Pons (tissue), 1 donor: ENCODE measurements at places on chromosomes 6 and 20.
A peak's percentile ranks its signal among the peaks of the same experiment; 100 is the strongest.

DNA sequence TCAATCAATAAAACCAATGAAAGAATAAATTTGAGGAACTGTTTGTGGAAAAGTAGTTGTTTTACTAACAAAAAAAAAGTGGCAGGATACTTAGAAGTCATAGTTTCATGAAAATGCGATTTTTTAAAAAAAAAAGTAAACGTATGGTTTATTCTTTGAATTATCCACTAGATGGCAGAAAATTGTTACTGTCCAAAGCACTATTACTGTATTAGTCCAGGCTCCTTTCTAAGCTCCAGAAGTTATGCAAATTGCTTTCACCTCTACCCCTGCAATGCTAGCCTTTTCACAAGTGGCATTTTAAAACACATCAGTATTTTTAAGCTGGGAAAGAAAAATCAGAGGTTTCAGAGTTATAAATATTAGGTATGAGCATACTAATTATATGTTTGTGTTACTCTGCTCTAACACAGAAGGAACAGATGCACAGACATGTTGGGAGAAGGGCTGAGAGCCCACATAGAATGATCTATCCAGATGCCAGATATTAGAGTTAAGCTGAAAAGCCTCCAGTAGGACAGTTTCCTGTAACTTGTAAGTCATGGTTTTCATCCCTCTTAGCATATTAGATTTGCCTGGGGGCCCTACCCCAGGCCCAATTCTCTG is 63.9 kb downstream of the FHL5 start:
- peak; percentile 49 for DNase-seq

DNA sequence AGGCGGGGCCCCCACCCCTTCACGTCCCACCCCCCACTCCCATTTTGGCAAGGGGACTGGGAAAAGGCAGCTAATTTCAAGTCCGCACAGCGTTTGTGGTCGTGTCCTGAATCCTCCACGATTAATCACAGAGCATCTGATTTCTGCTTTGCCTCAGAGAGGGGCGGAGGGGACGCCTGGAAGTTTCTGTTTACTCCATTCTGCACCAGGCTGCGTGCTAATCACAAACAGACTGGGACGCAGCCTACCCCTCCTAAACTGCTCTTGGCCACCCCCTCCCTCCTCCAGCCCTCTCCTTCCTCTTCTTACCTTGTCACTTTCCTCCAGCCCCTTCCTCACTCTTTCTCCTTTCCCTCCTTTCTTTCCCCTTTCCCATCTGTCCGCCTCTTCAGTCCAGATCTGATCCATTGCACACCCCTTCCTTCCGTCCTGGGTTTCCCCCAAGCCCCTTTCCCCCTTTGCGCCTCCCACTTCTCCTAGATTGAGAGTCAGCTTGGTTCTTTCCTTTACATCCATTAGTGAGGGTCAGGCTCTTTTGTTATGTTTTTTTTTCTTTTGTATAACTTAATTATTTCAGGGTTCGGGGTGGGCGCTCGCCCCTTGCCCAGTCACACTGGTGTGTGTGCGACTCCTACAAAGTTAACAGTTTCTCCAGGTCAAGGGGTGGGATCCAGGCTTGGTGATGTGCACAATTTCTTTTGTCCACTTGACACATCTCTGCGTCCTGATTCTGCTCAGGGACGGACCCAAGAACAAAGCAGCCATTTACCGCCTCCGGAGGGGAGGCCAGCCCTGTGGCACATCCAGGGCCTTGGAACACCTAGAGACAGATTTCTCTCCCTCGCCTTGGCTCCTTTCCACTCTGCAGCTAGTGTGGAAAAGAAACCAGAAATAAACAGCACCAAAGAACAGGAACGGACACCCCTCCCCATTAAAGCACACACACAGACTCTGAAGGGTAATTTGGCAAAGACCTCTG is 520 bp upstream of the RIPOR3 start:
- DNase-seq: peak; percentile 68

- DNase-seq: peak; percentile 93
Measured at GRCh38 chr6:156808287-156808686, 31.1 kb downstream of the ARID1B start.

DNA sequence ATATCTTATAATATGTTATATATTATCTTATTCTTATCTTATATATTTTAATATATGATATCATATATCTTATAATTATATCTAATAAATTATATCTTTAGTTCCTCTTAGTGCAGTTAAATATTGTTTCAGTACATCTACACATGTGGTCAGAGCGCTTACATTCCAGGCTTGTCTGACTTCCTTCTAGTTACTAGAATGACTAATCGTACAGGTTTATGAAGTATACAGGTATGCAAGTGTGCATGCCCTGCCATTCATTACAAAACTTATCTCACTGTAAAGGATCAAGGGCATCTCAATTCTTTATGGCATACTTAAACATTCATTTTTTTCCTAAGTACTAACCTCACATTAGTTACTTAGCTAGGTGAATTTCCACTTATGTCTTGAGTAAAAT is 1278.0 kb upstream of the MAP3K7 start:
- no peak for DNase-seq

DNA sequence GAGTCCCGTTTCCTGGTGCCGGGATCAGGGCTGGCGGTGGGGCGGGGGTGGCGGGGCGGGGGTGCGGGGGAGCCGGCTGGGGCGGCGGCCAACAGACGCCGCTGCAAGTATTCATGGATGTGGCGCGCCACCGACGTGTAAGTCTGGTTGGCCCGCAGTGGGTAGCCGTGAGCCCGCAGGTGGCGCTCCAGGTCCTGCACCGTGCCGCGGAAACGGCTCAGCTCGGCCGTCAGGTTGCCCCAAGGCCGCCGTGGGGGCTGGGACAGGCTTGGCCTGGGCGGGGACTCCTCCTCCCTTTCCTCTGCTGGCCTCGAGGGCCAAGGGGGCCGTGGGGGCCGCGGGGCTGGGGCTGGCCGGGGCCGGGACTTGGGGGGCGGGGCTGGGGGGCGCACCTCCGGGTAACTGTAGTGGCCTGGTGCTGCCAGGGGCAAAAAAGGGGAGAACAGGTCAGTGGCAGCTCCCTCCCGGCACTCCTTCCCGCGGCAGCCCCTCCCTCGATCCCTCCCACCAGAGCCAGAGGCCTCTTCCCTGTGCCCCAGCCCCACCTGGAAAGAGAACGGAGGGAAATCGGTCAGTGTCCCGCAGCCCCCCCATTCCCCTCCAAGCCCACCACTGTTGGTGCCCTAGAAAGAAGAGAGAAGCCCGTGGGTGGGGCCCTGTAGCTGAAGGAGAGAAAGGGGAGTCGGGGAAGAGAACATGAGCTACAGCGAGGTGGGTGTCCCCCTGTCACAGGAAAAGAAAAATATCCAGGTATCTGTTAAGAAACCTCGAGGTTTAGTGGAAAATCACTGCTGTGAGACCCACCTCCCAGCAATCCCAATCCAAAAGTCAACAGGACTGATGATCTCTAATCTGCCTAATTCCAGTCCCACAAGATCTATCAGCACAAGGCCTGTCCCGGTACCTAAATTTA is 21.3 kb downstream of the TNXB start:
- no peak for DNase-seq

GRCh38 chr6:111207141-111207858 is 120.0 kb downstream of the SLC16A10 start:
- no peak for DNase-seq

- no peak for DNase-seq
Measured at GRCh38 chr6:75211920-75212590, 6.2 kb upstream of the COL12A1 start.

GRCh38 chr20:17617212-17617867 is 47.5 kb downstream of the DSTN start:
- peak; percentile 62 for DNase-seq

DNA sequence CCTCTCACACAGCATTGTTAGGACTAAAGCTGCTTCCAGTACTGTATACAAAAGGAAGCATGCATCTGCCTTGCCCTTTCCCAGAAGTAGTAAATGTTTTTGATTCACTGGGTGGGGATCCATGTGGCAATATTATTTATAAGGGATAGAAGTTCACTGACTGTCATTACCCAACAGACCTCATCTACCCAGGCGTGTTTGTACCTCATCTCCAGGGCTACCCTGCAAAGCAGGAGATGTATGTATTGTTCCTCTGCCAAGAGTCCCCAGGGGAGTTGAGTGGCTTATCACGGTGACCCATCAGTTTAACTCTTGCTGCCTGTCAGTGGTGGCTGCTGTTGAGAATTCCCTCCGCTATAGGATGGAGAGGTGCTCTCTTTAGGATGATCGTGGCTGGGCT is 42.5 kb downstream of the SLC24A3 start:
- DNase-seq: no peak

DNA sequence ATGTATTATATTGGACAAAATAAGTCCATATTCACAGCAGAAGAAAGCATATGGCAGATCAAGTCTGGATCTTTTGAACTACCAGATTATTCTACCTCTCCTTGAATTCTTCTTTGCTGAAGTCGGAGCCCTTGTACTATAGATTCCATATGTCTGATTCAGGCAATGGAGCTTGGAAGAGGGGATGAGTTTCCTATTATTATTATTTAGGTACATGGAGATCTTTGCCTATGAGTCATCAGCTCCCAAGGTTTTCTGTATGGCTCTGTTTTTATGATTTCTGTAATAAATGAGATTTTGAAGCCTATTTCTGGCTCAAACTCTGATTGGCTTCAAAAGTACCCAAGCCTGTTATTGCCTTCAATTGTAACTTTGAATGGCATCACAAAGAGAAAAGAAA is 72.0 kb downstream of the OPRM1 start:
- DNase-seq: no peak

GRCh38 chr6:27237089-27237803 is 10.3 kb upstream of the PRSS16 start:
- DNase-seq: no peak

- no peak for DNase-seq
Measured at GRCh38 chr6:170281331-170282292, 9.3 kb downstream of the DLL1 start.

GRCh38 chr20:38164624-38165088 is 414 bp downstream of the TGM2 start:
- no peak for DNase-seq

DNA sequence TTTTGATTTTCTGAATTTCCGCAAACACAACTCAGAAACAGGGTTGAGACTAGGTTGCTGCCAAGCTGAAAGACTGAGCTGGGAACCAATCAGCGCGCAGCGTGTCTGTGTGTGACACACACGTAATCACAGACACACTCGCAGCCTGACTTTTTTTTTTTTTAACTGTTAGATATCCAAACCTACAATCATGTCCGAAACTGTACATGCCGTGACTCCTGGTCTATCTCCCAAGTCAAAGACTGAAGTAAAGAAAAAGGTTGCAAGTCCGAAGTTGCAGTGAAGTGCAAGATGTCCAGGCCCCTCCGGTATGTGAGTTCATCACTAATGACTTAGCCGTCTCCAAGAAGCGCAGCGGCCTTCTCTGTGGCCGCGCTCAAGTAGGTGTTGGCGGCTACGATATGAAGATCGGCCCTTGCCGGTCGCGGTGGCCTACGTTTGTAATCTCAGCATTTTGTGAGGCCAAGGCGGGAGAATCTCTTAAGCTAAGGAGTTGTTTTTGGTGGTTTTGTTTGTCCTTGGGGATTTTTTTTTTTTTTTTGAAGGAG is 108.2 kb downstream of the HFE start:
- peak; percentile 97 for DNase-seq

- no peak for DNase-seq
Measured at GRCh38 chr6:115819506-115819905, 241.2 kb downstream of the FRK start.

DNA sequence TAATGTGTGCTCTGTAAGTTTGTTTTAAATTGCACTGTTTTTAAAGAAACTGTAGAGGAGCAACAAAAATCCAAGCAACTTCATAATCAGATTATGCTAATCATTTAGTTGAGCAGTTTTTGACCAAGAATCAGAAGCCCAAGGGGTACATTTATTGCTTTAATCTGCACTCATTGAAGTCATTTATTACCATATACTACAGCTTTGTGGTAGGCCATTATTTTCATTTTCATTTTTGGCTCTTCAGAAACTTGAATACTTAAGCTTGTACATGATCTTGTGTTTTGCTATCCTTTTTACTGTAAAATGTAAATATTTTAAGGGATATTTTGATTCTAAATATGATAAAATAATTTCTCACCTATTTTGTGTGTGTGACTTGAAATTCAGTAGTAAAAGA is 78.5 kb downstream of the PHF3 start:
- DNase-seq: no peak

GRCh38 chr6:14095437-14095836 is 22.1 kb upstream of the CD83 start:
- DNase-seq: no peak

DNA sequence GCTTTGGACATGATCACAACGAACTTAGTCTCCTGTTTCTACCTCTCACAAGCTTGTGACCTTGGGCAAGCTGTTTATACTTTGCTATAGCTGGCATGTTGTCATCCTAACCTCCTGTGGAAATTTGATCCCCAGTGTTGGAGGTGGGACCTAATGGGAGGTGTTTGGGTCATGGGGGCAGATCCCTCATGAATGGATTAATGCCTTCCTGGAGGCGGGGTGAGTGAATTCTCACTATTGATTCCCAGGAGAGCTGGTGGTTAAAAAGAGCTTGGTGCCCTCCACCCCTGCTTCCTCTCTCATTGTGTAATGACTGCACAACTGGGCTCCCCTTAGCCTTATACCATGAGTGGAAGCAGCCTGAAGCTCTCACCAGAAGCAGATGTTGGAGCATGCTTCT is 228.9 kb downstream of the HIVEP2 start:
- DNase-seq: no peak

DNA sequence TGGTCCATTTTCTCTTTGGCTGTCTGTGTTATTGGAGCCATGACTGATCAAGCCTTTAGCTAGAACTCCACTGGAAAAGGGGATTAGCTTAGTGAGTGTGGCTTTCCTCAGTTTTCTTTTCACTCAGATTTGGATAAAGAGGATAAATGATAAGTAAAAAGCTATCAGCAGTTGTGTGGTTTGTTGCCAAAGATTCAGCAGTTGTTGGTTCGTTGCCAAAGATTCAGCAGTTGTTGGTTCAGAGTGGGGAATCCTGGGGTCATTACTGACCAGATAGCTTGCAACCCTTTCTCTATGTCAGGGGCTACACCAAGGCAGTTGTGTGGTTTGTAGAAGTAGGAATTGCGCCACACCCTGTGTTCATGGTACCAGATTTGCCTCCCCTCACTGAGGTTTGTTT is 107.7 kb upstream of the SCP2D1 start:
- no peak for DNase-seq

GRCh38 chr20:44475372-44475693 is 341 bp upstream of the TTPAL start:
- DNase-seq: no peak
